ENCODE measurements at places on chromosomes 12 and 14.

- no peak for DNase-seq
Observed at GRCh38 chr14:75454963-75455546, 27.2 kb downstream of the JDP2 start.

- no peak for DNase-seq
Observed at GRCh38 chr14:106843951-106844483, 1317.6 kb downstream of the TMEM121 start.

DNA sequence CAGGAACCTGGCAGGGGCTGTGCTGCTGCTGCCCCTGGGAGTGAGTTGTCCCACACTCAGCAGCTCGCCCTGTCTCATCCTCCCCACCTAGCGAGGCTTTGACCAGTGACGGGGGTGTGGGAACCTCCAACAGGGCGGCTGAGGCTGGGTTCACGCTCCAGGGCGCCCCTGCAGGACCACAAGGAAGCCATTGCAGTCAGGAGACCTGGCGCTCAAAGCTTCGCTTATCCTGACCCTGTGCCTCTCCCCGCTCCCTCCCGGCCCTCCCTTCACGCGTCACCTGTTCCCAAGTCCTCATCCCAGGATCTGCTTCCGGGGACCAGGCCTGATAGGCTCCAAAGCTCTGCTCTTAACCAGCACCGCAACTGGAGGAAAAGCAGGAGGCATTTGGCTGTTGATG is 272.0 kb upstream of the SFSWAP start:
- no peak for DNase-seq

DNA sequence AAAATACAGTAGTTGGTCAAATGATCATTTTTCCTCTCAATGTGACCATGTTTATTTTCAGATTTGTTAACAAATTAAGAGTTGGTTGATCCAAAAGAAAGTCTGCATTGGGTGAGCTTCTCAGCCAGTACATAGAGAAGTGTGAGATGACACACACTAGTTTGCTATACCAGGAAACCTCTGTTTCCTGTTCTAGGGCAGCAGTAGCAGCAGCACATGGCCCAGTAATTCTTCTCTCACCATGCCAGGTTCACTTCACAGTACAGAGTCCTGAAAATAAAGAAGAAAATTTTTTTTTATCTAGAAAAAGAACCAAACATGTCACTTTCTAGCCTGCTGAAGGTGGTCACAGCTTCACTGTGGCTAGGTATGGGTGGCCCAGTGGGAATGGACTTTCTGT is 250.2 kb upstream of the OR4E1 start:
- DNase-seq = peak; percentile 6

DNA sequence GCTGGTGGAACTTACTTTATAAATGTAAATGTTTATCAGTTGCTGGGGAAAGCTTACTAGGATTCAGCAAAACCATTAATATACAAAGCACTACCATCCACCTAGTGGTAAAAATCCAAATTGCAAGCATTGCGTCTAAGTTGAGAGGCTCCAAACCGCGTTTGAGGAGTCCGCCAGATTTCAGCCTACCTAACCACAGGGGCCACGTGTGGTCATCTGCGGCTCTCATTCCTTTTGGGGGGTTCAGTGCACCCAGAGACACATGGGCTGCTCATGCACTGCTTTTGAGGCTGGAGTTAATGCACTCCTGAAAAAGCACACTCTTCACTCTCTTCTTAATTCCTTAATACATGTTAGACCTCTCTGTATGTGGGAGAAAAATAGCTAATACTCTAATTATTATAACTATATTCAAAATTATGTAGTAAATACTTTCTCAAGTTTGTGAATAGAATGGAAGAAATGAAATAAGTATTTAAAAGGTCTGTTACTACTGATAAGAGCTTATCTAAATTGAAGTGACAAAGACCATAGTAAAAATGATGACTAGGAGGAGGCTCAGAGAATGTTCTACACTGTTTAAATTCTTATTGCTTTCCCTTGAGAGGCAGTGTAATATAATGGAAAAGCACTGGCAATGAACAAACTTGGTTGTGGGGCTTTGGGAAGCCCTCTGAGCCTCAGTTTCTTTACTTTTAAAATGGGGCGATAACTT is 41.4 kb upstream of the MANSC4 start:
- DNase-seq = peak; percentile 16

GRCh38 chr12:51941604-51942003 is 9.9 kb upstream of the ACVR1B start:
- no peak for DNase-seq

DNA sequence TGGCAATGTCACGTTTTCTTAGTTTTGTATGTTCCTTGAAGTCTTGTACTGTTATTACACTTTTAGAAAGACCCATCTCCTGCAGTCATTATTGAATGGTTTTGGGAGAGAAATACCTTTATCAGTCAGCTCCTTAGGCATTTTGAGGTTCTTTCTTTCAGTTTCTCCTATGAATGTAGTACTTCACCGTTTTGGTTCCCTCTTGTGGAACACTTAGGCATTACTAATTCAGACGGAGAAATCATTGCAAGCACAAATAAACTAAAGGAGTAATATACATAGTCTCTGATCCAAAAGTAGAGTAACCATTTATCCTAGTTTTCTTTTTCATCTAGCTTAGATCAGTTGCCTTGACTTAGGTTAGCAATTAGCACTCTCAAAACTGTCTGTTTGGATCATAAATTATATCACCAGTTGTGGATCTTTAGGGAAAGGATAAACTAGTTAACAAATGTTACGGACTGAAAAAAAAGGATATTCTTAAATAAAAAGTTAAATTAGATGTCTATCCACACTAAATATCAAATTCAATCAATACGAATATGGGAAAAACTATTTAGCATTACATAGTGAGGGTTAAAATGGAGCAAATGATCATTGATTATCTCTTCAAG is 1538.3 kb upstream of the SEL1L start:
- DNase-seq = no peak

GRCh38 chr14:99202516-99202915 is 69.5 kb downstream of the BCL11B start:
- no peak for DNase-seq

GRCh38 chr12:92070864-92071445 is 74.7 kb downstream of the BTG1 start:
- no peak for DNase-seq

DNA sequence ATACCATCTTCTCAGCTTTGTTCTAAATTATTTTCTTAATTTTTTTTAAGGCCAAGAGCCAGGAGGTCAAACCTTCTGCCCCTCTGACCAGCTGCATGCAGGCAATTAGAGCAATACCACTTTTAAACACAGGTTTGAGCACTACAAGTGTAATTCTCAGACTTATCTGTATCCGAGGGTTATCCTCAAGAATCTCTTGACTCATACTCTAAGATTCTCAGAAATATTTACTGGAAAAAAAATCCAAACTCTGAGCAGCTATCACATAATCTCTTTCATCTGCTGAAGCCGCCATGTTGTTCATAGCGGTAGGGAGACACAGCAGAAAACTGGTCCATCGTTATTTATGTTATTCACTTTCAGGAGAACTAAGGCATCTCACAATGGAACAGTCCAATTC is 27.4 kb upstream of the PTHLH start:
- DNase-seq = no peak

- DNase-seq = no peak
Observed at GRCh38 chr14:52268279-52269061, 972 bp downstream of the PTGDR start.

GRCh38 chr14:71554959-71555612 is 377.1 kb upstream of the RGS6 start:
- no peak for DNase-seq

DNA sequence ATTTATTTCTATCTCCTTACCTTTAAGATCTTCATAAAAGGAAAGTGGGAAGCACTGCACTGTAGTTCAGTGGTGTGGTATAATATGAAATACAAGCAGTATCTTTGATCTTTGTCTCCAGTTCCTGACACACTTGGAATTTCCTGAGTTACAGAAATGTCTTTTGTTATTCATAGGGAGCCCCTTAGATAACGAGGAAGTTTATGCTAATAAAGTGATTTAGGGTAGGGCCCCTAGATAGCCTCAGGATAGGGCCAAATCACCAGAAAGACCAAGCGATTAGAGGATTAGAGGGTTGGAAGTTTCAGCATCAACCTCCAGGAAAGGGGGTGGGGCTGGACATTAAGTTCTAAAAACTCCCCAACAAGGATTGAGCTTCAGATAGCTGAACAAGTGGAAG is 29.9 kb upstream of the DDHD1 start:
- no peak for DNase-seq

Measured in effector CD4-positive, alpha-beta T cell (primary cell).